ENCODE measurements at places on chromosomes 5 and 9. TPM values are rescaled to one million over a fixed set of nuclear protein-coding genes. Genes with fewer than 3 reads are reported as not detected.

FOXD4 gene
- 0.29 TPM for total RNA-seq

NPDC1 gene
- 10.0 TPM for total RNA-seq

FGFR4 gene
- total RNA-seq: 1.1 TPM

GRCh38 chr9:89825669-89826068 is 220.9 kb downstream of the GADD45G start:
- DNase-seq: no peak

GRCh38 chr5:72659726-72660125 is 152.5 kb upstream of the ZNF366 start:
- no peak for DNase-seq

- DNase-seq: no peak
Observed at GRCh38 chr9:111838439-111838838, 43.7 kb upstream of the SHOC1 start.
